Colonic mucosa (tissue), 4 donors: ENCODE measurements at places on chromosomes 3 and 15. TPM values are rescaled to one million over a fixed set of nuclear protein-coding genes. Genes with fewer than 3 reads are reported as not detected.

DNA sequence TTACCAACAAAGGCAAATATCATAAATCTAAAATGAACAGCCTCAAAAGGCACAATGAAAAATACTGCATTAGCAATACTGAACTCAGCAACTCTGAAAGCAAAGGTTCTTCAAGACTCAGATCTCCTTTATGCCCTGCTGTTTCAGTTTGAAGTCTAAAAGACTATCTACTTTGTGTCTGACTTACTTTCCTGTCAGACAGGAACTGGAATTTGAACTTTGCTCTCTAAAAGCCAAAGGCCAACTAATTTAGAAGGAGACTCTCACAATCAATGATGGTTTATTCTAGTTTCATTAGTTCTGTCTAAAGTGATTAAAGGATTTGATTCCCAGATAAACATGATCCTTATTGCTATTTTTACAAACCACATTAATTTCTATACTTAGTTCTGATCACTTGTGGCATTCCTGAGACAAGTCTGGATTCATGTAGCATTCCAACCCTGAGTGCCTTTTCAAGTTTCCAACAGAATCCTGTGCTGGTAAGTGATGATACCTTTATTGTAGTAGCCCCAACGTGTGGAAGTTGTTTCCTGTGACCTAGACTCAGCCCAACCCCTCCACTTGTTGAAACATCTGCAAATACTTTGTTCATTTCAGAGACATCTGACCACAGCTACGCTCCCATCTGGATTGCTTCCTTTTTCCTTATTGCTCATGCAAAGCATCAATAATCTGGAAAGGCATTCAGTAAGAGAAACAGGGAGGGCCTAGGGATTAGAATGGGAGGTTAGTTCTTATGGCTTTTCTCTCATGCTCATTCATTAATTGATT, 14.9 kb upstream of the LEKR1 start:
- no peak overlapping the region for H3K4me3 ChIP-seq
- peak overlapping the region; percentile 54 for H3K27ac ChIP-seq
- H3K27me3 ChIP-seq = no peaks in the 10 kb centered on the region
- H3K4me1 ChIP-seq = peaks cover 6% of the 10 kb centered on the region

Gene GHSR
- total RNA-seq = not detected

Gene LDHAL6B
- total RNA-seq = not detected

DNA sequence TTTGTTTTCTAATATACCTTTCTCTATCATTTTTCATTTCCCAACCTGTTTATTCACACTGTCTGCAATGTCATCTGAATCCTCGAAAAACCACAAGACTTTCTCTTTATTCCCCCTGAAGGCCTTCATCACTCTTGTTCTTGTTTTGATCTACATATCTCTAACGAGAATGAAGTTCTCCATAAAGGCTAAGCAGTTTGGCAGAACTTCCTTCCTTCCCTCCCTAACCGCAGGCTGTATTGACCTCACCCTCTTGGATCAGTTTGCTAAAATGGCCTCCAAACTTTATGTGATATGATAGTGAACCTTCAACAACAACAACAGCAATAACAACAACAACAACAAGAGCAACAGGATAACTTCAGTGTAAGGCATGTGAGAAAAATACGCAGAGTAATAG, 392.8 kb downstream of the TIGIT start:
- H3K4me3 ChIP-seq = no peak overlapping the region
- H3K4me1 ChIP-seq = no peaks in the 10 kb centered on the region
- no peak overlapping the region for H3K27ac ChIP-seq
- H3K36me3 ChIP-seq = no peaks in the 10 kb centered on the region
- no peak for DNase-seq
- H3K27me3 ChIP-seq = no peaks in the 10 kb centered on the region

- H3K4me1 ChIP-seq = peaks cover 3% of the 10 kb centered on the region
- no peaks in the 10 kb centered on the region for H3K36me3 ChIP-seq
- no peak overlapping the region for H3K27ac ChIP-seq
- H3K4me3 ChIP-seq = no peak overlapping the region
- DNase-seq = no peak
- no peaks in the 10 kb centered on the region for H3K27me3 ChIP-seq
Observed at GRCh38 chr3:17745894-17746293, 3.5 kb upstream of the TBC1D5 start.

Gene PP2D1
- total RNA-seq = not detected
